Neural crest cell (in vitro differentiated cells): ENCODE measurements at places on chromosomes 16 and 17. TPM values are rescaled to one million over a fixed set of nuclear protein-coding genes. Genes with fewer than 3 reads are reported as not detected.

Gene GAST
- total RNA-seq: not detected in 2 replicates

Gene MYL4
- not detected in 2 replicates for total RNA-seq

Gene KCNH4
- total RNA-seq: 0.05 and 0.14 TPM in 2 replicates

Gene CDH8
- total RNA-seq: 6.2 and 7.1 TPM in 2 replicates

- no peak overlapping the region for H3K4me3 ChIP-seq
- no peaks in the 10 kb centered on the region for H3K36me3 ChIP-seq
- no peak overlapping the region for H3K27ac ChIP-seq
- H3K27me3 ChIP-seq: no peaks in the 10 kb centered on the region
These were observed 94.6 kb upstream of the TBX2 start for GRCh38 chr17:61305024-61305423.

DNA sequence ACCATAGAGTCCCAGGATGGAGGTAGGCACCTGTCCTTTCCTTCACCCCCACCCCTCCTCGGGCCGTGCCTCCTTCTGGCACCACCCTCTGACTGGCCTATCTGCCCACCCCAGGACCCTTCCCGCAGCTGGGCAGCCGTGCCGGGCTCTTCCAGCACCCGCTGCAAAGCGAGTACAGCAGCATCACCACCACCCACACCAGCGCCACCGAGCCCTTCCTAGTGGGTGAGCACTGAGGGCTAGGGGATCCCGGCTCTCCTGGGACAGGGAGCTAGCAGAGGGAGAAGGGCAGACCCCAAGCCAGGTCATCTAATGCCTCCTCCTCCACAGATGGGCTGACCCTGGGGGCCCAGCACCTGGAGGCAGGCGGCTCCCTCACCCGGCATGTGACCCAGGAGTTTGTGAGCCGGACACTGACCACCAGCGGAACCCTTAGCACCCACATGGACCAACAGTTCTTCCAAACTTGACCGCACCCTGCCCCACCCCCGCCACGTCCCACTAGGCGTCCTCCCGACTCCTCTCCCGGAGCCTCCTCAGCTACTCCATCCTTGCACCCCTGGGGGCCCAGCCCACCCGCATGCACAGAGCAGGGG is 7.8 kb downstream of the GALK1 start:
- no peak for DNase-seq
- H3K36me3 ChIP-seq: no peaks in the 10 kb centered on the region
- peaks cover 6% of the 10 kb centered on the region for H3K4me1 ChIP-seq
- no peak overlapping the region for H3K27ac ChIP-seq
- no peaks in the 10 kb centered on the region for H3K27me3 ChIP-seq
- no peak overlapping the region for H3K4me3 ChIP-seq

DNA sequence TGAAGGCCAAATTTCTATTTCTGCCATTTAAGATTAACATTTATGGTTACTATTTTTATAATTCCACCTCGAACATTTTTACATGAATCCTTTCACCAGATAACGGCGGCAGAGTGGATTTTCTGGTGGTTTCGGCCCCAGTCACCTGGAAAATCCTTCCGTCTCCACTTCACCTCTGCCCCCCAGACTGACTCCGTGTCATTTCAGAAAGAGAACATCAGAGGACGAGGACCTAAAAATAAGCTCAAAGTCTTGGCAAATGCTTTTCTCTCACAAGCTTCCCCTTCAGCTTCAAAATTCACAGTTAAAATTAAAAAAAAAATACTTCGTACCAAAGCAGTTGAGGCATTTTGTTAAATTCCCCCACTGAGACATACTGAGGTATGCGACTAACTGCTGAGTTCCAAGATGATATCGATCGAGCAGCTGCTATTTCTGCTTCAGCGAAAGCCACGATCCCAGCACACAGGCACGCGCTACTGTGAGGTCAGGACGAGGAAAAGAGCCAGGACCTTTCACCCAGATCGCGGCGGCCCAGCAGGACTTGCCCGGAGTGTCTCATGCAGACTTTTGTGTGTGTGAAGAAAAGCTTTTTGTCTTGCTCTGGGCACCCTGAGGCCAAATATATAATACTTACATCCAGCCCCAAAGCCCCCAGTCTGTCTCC is 36.8 kb downstream of the ASPA start:
- DNase-seq: peak; percentile 53
- peaks cover 50% of the 10 kb centered on the region for H3K4me1 ChIP-seq
- H3K27me3 ChIP-seq: peaks cover 5% of the 10 kb centered on the region
- peaks cover 8% of the 10 kb centered on the region for H3K36me3 ChIP-seq

- no peak overlapping the region for H3K4me3 ChIP-seq
- peaks cover 40% of the 10 kb centered on the region for H3K27me3 ChIP-seq
- H3K4me1 ChIP-seq: peaks cover 42% of the 10 kb centered on the region
- DNase-seq: no peak
- peaks cover 5% of the 10 kb centered on the region for H3K36me3 ChIP-seq
These were observed 232.1 kb downstream of the FTO start for GRCh38 chr16:53936052-53936451.

DNA sequence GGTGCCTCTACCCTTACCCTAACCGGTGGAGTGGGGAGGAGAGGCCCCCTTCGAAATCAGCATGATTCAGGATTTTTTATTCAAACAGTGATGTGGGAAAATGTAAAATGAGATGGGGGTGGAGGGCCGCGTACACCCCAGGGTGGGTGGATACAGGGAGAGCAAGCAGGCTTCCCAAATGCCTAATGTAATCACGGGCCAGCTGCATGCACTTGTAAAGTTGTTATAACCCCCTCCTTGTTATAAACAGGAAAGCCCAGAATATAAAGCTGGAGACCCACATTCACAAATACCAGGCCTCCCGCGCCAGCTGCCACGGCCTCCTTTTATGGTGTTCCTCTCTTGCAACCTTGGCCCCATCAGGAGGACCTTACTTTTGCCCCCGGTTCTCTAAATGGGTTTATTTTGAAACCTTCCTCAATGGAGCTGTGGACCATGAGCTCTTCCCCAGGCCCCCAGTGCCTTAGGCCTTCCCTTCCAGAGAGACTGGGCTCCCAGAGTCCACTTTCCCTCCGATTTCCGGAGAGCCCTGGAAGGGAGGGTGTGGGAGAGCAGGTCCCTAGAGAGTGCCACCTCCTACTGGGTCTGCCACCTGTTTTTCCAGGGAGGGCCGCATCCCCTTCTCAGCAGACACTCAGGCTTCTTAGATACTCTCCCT is 906 bp upstream of the FOXL1 start:
- H3K27me3 ChIP-seq: peaks cover 97% of the 10 kb centered on the region
- H3K4me1 ChIP-seq: peaks cover 25% of the 10 kb centered on the region
- no peak overlapping the region for H3K27ac ChIP-seq
- peak overlapping the region; percentile 56 for H3K4me3 ChIP-seq

Gene C16orf96
- total RNA-seq: 0.30 and 0.32 TPM in 2 replicates

DNA sequence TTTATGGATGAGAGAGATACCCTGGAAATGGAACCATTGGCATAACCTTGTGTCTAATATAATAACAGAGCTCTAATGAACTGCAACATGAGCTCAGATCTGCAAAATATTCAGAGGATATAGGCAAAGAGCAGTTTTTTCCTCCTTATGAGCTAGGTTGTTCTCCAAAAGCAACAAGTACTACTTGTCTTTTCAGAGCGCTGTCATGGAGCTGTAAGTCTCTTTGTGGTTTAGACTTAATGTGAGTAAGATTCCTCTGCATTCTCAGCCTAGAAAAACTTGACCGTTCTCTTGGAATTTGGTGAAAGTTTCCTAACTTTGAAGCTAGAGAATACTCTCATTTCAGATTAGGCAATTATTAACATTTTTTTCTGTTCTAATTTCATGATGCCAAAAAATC is 85.2 kb downstream of the FTO start:
- no peak overlapping the region for H3K27ac ChIP-seq
- H3K27me3 ChIP-seq: no peaks in the 10 kb centered on the region
- no peak for DNase-seq
- H3K36me3 ChIP-seq: peaks cover 5% of the 10 kb centered on the region
- no peaks in the 10 kb centered on the region for H3K4me1 ChIP-seq

- H3K4me1 ChIP-seq: peaks cover 5% of the 10 kb centered on the region
- DNase-seq: no peak
- H3K4me3 ChIP-seq: no peak overlapping the region
These were observed 25.4 kb upstream of the ARHGAP23 start for GRCh38 chr17:38402897-38403296.

Gene TEKT1
- total RNA-seq: not detected in 2 replicates

Gene JMJD8
- 60.8 and 64.5 TPM in 2 replicates for total RNA-seq

Gene AXIN2
- 66.5 and 68.5 TPM in 2 replicates for total RNA-seq

DNA sequence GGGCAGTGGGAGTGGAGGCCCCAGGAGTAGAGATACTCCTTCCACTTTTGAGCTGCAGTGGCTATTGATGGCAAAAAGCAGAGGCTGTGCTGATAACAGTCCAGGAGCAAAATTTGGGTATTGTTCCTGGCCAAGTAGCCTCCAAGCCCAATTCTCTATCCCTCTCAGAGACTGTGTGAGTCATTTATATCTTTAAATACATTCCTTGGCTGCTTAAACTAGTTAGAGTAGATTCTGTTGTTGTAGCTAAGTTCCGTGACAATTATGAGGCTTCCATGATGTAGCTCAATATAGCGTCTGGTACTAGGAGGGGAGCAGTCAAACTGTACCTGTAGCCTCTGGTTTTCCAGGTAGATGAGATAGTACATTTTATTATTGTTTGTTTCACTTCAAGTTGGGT is 19.9 kb upstream of the UBE2G1 start:
- DNase-seq: no peak
- H3K4me3 ChIP-seq: no peak overlapping the region

GRCh38 chr16:28925386-28926228 is 569 bp upstream of the RABEP2 start:
- H3K36me3 ChIP-seq: no peaks in the 10 kb centered on the region
- peak overlapping the region; percentile 99 for H3K4me3 ChIP-seq
- DNase-seq: no peak
- no peaks in the 10 kb centered on the region for H3K27me3 ChIP-seq
- peaks cover 19% of the 10 kb centered on the region for H3K4me1 ChIP-seq

Gene CNGB1
- total RNA-seq: 0.21 and 0.57 TPM in 2 replicates

- H3K27me3 ChIP-seq: no peaks in the 10 kb centered on the region
- no peak overlapping the region for H3K4me3 ChIP-seq
- peaks cover 7% of the 10 kb centered on the region for H3K36me3 ChIP-seq
- DNase-seq: no peak
- no peak overlapping the region for H3K27ac ChIP-seq
These were observed 20.2 kb downstream of the SNN start for GRCh38 chr16:11688520-11688886.

Gene FOXC2
- total RNA-seq: 0.11 TPM in 1 of 2 replicates, not detected in the other

GRCh38 chr16:17544785-17545184 is 74.0 kb upstream of the XYLT1 start:
- no peaks in the 10 kb centered on the region for H3K36me3 ChIP-seq
- no peaks in the 10 kb centered on the region for H3K27me3 ChIP-seq
- no peak overlapping the region for H3K4me3 ChIP-seq
- H3K27ac ChIP-seq: no peak overlapping the region
- DNase-seq: peak; percentile 5

Gene CDRT4
- total RNA-seq: 2.4 and 2.8 TPM in 2 replicates

GRCh38 chr17:60087882-60088669 is 9.4 kb upstream of the HEATR6 start:
- H3K27me3 ChIP-seq: no peaks in the 10 kb centered on the region

Gene SEPTIN12
- total RNA-seq: 0.65 TPM in 1 of 2 replicates, not detected in the other

GRCh38 chr16:82504836-82505235 is 121.9 kb upstream of the CDH13 start:
- peaks cover 5% of the 10 kb centered on the region for H3K4me1 ChIP-seq
- no peaks in the 10 kb centered on the region for H3K36me3 ChIP-seq
- H3K4me3 ChIP-seq: no peak overlapping the region
- DNase-seq: no peak
- H3K27ac ChIP-seq: no peak overlapping the region

- H3K4me3 ChIP-seq: no peak overlapping the region
- H3K4me1 ChIP-seq: peaks cover 5% of the 10 kb centered on the region
- H3K27me3 ChIP-seq: no peaks in the 10 kb centered on the region
- H3K36me3 ChIP-seq: no peaks in the 10 kb centered on the region
These were observed 54.1 kb downstream of the MEAK7 start for GRCh38 chr16:84450176-84450865.

GRCh38 chr17:74336307-74336706 is 10.3 kb downstream of the KIF19 start:
- no peaks in the 10 kb centered on the region for H3K36me3 ChIP-seq
- no peak overlapping the region for H3K4me3 ChIP-seq
- peaks cover 5% of the 10 kb centered on the region for H3K4me1 ChIP-seq
- H3K27ac ChIP-seq: no peak overlapping the region

DNA sequence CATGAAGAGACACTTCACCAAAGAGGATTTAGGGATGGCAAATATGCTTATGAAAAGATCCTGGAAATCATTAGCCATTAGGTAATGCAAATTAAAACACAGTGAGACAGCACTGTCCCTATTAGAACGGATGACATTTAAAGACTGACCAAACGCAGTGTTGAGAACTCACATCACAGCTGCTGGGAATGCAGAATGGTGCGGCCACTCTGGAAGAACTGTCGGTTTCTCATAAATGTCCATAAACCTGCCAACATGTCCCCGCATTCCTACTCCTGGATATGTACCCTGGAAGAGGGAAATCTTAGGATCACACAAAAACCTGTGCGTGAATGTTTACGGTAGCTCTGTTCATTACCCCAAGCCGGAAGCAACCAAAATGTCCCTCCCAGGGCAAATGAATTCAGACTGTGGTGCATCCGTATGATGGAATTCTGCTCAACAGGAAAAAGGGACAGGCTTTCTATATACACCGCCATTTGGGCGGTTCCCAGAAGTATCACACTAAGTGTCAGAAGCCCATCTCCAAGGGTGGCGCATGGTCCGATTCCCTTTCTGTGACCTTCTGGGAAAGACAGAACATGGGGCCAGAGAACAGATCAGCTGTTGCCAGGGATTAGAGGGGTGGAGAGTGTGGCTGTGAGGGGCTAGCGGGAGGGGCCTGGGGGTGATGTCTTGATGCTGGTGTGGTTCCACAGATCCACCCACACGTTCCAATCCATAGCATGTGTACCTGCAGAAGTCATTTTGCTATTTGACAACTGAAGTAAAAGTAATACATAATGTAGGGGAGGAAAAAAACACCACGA is 197.2 kb upstream of the CHMP6 start:
- peaks cover 26% of the 10 kb centered on the region for H3K4me1 ChIP-seq
- no peak for DNase-seq
- no peaks in the 10 kb centered on the region for H3K27me3 ChIP-seq
- H3K4me3 ChIP-seq: no peak overlapping the region
- H3K36me3 ChIP-seq: peaks cover 6% of the 10 kb centered on the region
- H3K27ac ChIP-seq: no peak overlapping the region

DNA sequence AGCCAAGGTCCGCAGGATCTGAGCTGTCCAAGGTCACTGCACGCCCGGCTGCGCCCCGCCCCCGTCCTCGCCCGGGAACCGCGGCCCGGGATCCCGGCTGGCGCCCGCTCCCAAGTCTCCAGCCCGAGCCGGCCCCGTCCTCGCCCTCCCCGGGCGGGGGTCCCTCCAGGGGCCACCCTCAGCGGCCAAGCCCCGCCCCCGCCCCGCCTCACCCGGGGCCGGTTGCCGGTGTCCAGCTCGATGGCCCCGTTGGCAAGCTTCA is 216 bp downstream of the VPS9D1 start:
- DNase-seq: no peak
- H3K4me1 ChIP-seq: peaks cover 32% of the 10 kb centered on the region
- H3K27me3 ChIP-seq: peaks cover 4% of the 10 kb centered on the region
- no peak overlapping the region for H3K27ac ChIP-seq
- peaks cover 4% of the 10 kb centered on the region for H3K36me3 ChIP-seq

GRCh38 chr16:74740795-74741304 is 33.8 kb downstream of the FA2H start:
- peaks cover 9% of the 10 kb centered on the region for H3K4me1 ChIP-seq
- DNase-seq: no peak
- H3K36me3 ChIP-seq: no peaks in the 10 kb centered on the region

GRCh38 chr16:83851473-83851872 is 43.7 kb downstream of the HSBP1 start:
- peaks cover 21% of the 10 kb centered on the region for H3K4me1 ChIP-seq
- H3K27me3 ChIP-seq: no peaks in the 10 kb centered on the region
- no peak overlapping the region for H3K27ac ChIP-seq
- DNase-seq: no peak

- DNase-seq: no peak
- no peaks in the 10 kb centered on the region for H3K27me3 ChIP-seq
- H3K4me1 ChIP-seq: peaks cover 55% of the 10 kb centered on the region
- peaks cover 15% of the 10 kb centered on the region for H3K36me3 ChIP-seq
- H3K27ac ChIP-seq: no peak overlapping the region
- H3K4me3 ChIP-seq: peak overlapping the region; percentile 78
These were observed 4.8 kb downstream of the CDK5R1 start for GRCh38 chr17:32491371-32492263.
